NCI-H1417 treated with DMSO at 0.1 percent for 48 hours (cell line): ENCODE measurements at places on chromosomes 6 and 20.

- DNase-seq, result no peak
Measured at GRCh38 chr6:34073540-34073939, 72.3 kb downstream of the GRM4 start.

DNA sequence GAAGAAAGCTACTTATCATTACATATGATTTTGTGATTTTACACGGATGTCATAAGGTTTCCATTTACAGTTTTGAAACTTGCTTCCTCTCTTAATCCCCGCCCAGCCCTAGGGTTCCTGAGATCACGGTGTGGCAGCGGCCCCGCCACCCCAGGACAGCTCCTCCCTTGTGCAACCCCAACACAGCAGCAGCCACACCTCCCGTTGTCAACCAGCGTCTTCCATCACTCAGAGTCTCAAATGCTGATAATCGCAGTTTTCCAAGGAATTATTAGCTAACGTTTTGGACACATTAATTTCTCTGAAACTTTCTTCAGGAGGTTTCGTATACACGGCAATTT is 204.8 kb downstream of the THBS2 start:
- no peak for DNase-seq

- DNase-seq, result no peak
Measured at GRCh38 chr20:9053108-9053507, 15.8 kb upstream of the PLCB4 start.

DNA sequence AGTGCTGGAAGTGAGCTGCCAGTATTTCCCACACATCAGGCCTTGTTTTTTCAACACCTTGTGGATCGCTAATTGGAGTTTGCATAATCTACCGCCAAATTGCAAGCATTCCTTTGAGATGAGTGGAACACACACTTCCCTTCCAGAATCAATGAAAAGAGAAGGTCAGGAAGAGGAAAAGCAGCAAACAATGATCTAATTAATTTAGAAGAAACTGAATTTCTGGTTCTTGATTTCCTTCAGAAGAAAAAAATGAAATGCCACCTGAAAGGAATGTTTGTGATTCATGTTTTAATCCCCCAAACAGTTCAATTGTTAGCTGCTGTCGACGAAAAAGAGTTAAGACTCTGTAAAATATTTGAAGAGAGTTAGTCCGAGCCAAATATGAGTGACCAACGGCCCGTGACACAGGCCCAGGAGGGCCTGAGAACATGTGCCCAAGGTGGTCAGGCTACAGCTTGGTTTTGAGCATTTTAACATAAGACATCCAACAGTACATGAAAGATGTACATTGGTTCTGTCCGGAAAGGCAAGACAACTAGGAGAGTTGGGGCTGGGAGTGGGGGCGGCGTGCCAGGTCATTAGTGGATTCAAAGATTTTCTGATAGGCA is 182.3 kb downstream of the MTFR2 start:
- DNase-seq, result no peak

- peak; percentile 17 for DNase-seq
Measured at GRCh38 chr20:21719592-21720214, 14.2 kb downstream of the PAX1 start.
